ENCODE measurements at places on chromosomes 16 and 17.

DNA sequence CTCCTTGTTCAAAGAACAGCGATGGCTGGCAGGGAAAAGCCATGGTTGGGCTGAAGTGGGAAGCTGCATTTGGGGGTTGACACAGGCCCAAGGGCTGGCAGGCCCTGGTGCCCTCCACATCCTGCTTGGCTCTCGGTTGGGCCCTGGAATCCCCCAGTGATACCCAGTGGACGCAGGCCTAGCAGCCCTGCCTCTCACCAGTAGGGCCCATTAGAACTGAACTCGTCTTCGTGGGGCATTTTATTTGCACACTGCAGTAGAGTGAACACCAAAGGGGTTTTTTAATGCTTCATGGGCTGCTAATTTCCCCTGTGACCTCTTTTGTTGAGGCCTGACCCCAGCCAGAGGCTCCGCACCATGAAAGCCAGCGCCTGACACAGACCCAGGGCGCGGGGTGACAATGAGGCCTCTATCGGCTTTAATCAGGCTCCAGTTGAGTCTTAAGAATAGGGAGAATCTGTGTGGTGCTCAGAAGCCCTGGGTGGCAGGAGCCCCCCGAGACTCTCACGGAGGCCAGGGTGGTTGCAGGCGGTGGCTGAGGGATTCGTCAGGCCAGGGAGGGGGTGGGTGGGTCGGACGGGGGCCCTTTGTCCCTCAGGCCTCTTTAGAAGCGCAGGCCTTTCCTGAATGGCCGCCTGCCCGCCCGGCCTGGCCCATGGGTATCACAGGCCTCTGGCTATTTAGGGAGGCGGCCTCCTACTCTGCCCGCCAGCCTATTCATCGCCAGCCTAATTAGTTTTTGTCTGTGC is 199.3 kb downstream of the NTN1 start:
- no peak for DNase-seq

GRCh38 chr16:67917140-67917851 is 14.4 kb downstream of the CTRL start:
- DNase-seq, result no peak

DNA sequence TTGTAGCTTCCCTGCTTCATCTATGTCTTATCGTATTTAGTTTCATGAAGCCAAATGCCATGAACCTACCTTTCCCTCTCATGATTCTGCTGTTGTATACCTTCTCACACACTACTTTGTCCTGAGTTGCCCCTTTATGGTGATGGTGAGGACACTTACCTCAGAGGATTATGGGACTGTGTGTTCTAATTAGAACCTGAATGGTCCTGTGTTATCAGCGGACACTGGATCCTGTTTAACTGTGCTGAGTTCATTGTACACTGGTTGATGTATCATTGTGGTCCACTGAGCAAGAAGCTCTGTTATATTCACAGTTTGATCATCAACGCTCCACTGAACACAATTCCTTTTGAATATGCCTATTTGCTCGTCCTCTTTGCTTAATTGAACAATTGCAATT is 343.0 kb downstream of the RBFOX1 start:
- no peak for DNase-seq

GRCh38 chr16:22614271-22614947 is 103.7 kb downstream of the NPIPB5 start:
- DNase-seq, result no peak

GRCh38 chr17:67716405-67716798 is 1.3 kb upstream of the NOL11 start:
- no peak for DNase-seq

GRCh38 chr17:43741636-43742035 is 17.0 kb downstream of the SOST start:
- no peak for DNase-seq

DNA sequence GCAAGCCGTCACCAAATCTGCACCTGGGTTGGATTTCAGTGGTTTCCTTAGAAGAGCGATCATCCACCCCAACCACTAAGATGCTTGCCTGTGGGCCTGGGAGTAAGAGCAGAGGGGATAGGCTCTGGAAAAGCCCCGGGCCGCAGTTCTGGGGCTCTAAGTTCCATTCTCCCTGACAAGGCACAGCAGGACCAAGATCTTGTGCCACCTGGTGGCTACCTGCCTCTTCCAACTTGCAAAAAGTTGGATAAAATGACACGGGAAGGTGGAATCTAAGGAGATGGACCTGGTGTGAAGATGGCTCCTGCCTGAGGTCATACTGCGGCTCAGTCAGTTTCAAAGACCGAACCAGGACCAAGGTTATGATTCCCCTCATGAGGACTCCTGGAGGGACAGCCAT is 42.3 kb downstream of the ABCC12 start:
- DNase-seq, result no peak

DNA sequence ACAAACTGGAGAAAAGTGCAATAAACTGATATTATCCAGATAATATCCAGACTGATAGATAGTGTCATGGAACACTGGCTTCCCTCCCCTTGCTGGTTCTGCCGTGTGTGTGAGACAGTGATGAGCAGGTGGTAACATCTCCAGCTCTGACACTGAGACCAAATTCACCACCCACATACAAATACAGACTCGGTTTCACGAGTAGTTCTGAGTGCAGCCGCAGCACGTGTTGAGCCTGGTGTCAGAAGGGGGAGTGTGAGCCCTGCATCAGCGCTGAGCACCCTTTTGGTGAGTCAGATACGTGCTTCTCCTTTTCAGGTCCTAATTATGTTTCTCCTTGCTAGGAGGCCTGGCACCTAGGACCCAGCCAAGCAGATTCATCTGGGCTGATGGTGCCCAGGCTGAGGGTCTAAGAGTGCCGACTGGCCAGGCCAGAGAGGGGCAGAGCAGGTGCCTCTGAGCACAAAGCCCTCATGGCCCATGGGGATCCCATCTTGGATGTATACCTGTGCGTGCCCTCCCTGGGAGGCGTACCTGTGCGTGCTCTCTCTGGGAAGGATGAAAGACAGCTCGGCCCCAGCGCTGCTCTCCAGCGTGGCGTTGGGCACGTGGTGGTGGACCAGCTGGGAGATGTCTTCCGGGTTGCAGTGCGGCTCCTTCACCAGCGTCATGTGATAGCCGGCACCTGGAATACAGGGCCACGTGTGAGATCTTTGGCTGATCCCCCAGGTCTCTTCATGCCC is 27.3 kb upstream of the RNPS1 start:
- DNase-seq, result no peak

GRCh38 chr16:20903116-20903898 is 2.7 kb downstream of the LYRM1 start:
- DNase-seq, result no peak

GRCh38 chr17:8820311-8821010 is 21.3 kb upstream of the MFSD6L start:
- no peak for DNase-seq

Measured in stimulated activated CD8-positive, alpha-beta memory T cell treated with anti-CD3 and anti-CD28 coated beads, Interleukin-4, amount 100 ng/mL, for 24 hours (primary cell).